ENCODE measurements at places on chromosomes 7 and 10.

DNA sequence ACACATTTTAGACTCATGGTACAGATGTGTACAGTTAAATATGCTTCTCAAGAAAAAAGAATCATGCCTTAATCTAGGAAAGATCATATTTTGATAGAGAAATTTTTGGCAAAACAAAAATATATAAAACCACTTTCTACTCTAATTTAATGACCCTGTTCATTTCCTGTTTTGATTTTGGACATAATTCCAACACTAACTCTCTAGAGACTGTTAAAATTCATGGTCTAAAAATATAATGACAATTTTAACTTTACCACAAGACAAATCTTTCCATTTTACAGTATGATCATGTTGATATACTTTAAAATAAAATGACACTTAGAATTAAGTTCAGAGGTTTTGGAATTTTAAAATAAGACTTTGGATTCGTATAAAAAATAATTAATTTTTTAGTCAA, 45.2 kb downstream of the PRKG1 start:
- no peak overlapping the region for H3K27ac ChIP-seq
- no peak for DNase-seq
- H3K4me3 ChIP-seq, result no peak overlapping the region
- peaks cover 6% of the 10 kb centered on the region for H3K4me1 ChIP-seq

- no peak overlapping the region for H3K27ac ChIP-seq
- H3K27me3 ChIP-seq, result peaks cover 21% of the 10 kb centered on the region
- no peak for DNase-seq
- peaks cover 17% of the 10 kb centered on the region for H3K4me1 ChIP-seq
- H3K36me3 ChIP-seq, result no peaks in the 10 kb centered on the region
These were observed 56.3 kb downstream of the GRID1 start for GRCh38 chr10:86310291-86310690.

GRCh38 chr10:44756216-44756615, 154.9 kb upstream of the TMEM72 start:
- no peaks in the 10 kb centered on the region for H3K36me3 ChIP-seq
- no peak overlapping the region for H3K4me3 ChIP-seq
- H3K27me3 ChIP-seq, result peaks cover 34% of the 10 kb centered on the region
- DNase-seq, result no peak
- H3K4me1 ChIP-seq, result peaks cover 22% of the 10 kb centered on the region
- H3K27ac ChIP-seq, result no peak overlapping the region

DNA sequence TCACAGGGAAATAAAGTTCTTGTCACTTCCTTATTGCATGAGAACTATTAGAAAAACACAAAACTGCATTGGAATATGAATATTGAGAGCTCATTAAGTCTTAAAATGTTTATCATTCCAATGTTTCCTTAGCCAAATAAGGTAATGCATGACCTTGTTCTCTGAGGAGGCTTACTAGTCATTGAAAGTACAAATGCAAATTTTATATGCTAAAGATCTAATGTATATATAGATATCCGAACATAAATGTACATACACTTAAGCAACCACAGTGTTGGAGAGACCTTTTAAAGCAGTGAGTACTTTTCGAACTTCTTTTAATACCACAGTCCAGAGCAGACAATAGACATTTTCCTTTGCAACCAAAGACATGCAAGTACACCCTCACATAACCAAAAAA, 96.1 kb downstream of the RELN start:
- peaks cover 10% of the 10 kb centered on the region for H3K36me3 ChIP-seq
- H3K27me3 ChIP-seq, result no peaks in the 10 kb centered on the region
- H3K27ac ChIP-seq, result no peak overlapping the region
- H3K4me3 ChIP-seq, result no peak overlapping the region

DNA sequence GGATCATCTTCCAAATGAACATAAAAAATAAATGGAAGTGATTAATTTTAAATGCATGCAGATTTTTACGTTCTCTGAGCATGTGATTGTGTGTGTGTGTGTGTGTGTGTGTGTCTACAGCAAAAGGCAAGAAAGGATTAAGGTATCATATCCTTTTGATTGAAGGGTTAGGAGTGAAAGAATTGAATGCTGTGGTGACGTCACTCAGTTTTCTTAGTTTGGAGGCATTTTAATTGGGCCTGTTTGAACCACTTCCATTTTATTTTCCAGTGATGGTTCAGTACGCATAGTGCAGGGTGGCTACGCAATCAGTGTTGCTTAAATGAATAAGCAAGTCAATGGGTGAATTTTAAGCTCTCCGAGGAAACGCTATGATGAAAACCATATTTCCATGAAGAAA, 31.3 kb downstream of the TACC2 start:
- H3K27me3 ChIP-seq, result peaks cover 8% of the 10 kb centered on the region
- no peak overlapping the region for H3K27ac ChIP-seq
- H3K36me3 ChIP-seq, result no peaks in the 10 kb centered on the region
- H3K4me1 ChIP-seq, result peaks cover 29% of the 10 kb centered on the region

DNA sequence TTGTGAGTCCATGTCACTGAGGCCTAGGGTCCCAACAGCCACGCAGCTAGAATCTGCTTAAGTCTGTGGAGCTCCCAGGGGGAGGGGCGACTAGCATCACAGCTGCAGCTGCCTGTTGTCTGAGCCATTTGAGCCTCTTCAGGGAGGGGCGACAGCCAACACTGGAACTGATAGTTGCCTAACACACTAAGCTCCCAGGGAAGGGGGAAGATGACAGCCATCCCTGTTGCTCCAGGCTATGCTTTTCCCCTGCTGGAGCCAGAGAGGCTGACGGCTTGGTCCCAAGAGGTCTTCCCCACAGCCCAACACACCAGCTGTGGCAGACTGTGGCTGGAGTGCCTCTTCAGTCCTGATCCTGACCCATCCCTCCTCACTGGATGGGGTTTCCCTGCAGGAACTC, 817.5 kb downstream of the NXPH1 start:
- H3K27ac ChIP-seq, result no peak overlapping the region
- peaks cover 5% of the 10 kb centered on the region for H3K4me1 ChIP-seq
- no peaks in the 10 kb centered on the region for H3K36me3 ChIP-seq

GRCh38 chr7:129741743-129742213, 130.3 kb downstream of the NRF1 start:
- H3K27me3 ChIP-seq, result no peaks in the 10 kb centered on the region
- no peak for DNase-seq
- peaks cover 45% of the 10 kb centered on the region for H3K4me1 ChIP-seq
- H3K36me3 ChIP-seq, result peaks cover 25% of the 10 kb centered on the region

GRCh38 chr10:103652599-103653281, 159.2 kb downstream of the NEURL1 start:
- H3K36me3 ChIP-seq, result peaks cover 25% of the 10 kb centered on the region
- no peak overlapping the region for H3K4me3 ChIP-seq
- peaks cover 6% of the 10 kb centered on the region for H3K27me3 ChIP-seq
- peaks cover 40% of the 10 kb centered on the region for H3K4me1 ChIP-seq
- H3K27ac ChIP-seq, result no peak overlapping the region

GRCh38 chr10:1128115-1128514, 71.9 kb downstream of the WDR37 start:
- peaks cover 96% of the 10 kb centered on the region for H3K36me3 ChIP-seq
- DNase-seq, result no peak
- H3K27ac ChIP-seq, result no peak overlapping the region
- H3K4me1 ChIP-seq, result peaks cover 37% of the 10 kb centered on the region

- no peaks in the 10 kb centered on the region for H3K36me3 ChIP-seq
- H3K27ac ChIP-seq, result no peak overlapping the region
- no peak for DNase-seq
These were observed 813.2 kb upstream of the AUTS2 start for GRCh38 chr7:68785036-68785435.

GRCh38 chr7:47697543-47697942, 115.6 kb upstream of the TNS3 start:
- H3K36me3 ChIP-seq, result no peaks in the 10 kb centered on the region
- H3K27ac ChIP-seq, result no peak overlapping the region
- H3K27me3 ChIP-seq, result no peaks in the 10 kb centered on the region
- no peak for DNase-seq
- H3K4me1 ChIP-seq, result peaks cover 26% of the 10 kb centered on the region

GRCh38 chr10:6074489-6075301, 12.5 kb upstream of the IL2RA start:
- no peak overlapping the region for H3K4me3 ChIP-seq
- no peak for DNase-seq
- no peak overlapping the region for H3K27ac ChIP-seq
- H3K4me1 ChIP-seq, result peaks cover 10% of the 10 kb centered on the region
- peaks cover 48% of the 10 kb centered on the region for H3K27me3 ChIP-seq
- no peaks in the 10 kb centered on the region for H3K36me3 ChIP-seq

GRCh38 chr7:98077762-98078161, 28.9 kb upstream of the LMTK2 start:
- no peak overlapping the region for H3K4me3 ChIP-seq
- H3K4me1 ChIP-seq, result no peaks in the 10 kb centered on the region
- H3K27ac ChIP-seq, result no peak overlapping the region
- no peak for DNase-seq

GRCh38 chr10:20006169-20006870, 190.1 kb downstream of the PLXDC2 start:
- H3K27me3 ChIP-seq, result no peaks in the 10 kb centered on the region
- peaks cover 35% of the 10 kb centered on the region for H3K36me3 ChIP-seq
- H3K27ac ChIP-seq, result no peak overlapping the region
- DNase-seq, result no peak
- peaks cover 28% of the 10 kb centered on the region for H3K4me1 ChIP-seq

- H3K27me3 ChIP-seq, result no peaks in the 10 kb centered on the region
- no peak overlapping the region for H3K27ac ChIP-seq
- DNase-seq, result no peak
- peaks cover 7% of the 10 kb centered on the region for H3K4me1 ChIP-seq
These were observed 265.0 kb upstream of the GLI3 start for GRCh38 chr7:42502022-42502421.

DNA sequence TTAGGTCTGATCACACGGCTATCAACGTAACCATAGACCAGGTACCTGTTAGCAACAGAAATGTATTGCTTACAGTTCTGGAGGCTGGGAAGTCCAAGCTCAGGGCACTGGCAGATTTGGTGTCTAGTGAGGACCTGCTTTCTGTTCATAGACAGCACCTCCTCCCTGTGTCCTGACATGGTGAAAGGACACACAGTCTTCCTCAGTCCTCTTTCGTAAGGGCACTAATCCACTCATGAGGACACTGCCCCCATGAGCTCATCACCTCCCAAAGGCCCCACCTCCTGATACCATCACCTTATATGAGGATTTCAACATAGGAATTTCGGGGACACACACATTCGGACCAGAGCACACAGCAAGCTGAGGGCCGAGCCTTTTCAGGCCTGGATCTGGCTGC, 71.4 kb upstream of the BTBD16 start:
- DNase-seq, result no peak
- H3K4me1 ChIP-seq, result peaks cover 11% of the 10 kb centered on the region
- H3K27ac ChIP-seq, result no peak overlapping the region
- H3K36me3 ChIP-seq, result peaks cover 53% of the 10 kb centered on the region
- H3K4me3 ChIP-seq, result no peak overlapping the region

DNA sequence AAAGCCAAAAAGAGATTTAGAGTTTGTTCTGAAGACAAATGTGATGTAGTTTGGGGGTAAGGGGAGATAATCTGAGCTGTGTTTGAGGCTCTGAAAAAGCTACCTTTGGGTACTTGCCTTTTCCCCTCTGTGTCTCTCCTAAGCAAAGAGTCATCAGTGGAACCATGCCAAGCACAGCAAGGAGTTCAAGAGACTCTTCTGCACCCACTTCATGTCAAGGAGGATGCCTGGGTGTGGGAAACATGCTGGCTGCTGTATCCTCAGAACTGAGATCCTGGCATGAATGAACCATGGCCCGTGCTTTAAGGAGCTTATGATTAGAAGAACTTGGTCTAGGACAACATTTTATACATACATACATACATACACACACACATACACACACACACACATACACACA, 142.9 kb downstream of the NOC3L start:
- H3K4me3 ChIP-seq, result no peak overlapping the region
- no peaks in the 10 kb centered on the region for H3K4me1 ChIP-seq
- no peaks in the 10 kb centered on the region for H3K27me3 ChIP-seq

- H3K27me3 ChIP-seq, result peaks cover 9% of the 10 kb centered on the region
- no peak for DNase-seq
- no peak overlapping the region for H3K4me3 ChIP-seq
- H3K27ac ChIP-seq, result no peak overlapping the region
- no peaks in the 10 kb centered on the region for H3K36me3 ChIP-seq
These were observed 124.9 kb upstream of the HABP2 start for GRCh38 chr10:113427811-113428558.

DNA sequence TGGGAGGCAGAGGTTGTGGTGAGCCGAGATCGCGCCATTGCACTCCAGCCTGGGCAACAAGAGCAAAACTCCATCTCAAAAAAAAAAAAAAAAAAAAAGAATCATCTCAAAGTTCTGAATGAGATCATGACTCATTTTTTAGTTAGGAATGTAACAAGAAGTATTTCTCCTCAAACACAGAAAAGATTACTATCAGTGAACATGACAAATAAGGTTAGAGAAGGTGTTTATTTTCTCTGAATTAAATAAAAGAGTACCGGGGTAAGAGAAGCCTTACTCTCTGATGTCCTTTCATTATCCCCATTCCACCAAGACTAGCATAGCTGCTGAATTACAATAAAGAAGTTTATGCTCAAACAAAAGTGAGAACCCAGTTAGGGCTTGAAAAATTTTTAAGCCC, 50.1 kb downstream of the IPMK start:
- no peaks in the 10 kb centered on the region for H3K27me3 ChIP-seq
- DNase-seq, result no peak
- H3K36me3 ChIP-seq, result peaks cover 31% of the 10 kb centered on the region
- no peak overlapping the region for H3K27ac ChIP-seq
- no peaks in the 10 kb centered on the region for H3K4me1 ChIP-seq

DNA sequence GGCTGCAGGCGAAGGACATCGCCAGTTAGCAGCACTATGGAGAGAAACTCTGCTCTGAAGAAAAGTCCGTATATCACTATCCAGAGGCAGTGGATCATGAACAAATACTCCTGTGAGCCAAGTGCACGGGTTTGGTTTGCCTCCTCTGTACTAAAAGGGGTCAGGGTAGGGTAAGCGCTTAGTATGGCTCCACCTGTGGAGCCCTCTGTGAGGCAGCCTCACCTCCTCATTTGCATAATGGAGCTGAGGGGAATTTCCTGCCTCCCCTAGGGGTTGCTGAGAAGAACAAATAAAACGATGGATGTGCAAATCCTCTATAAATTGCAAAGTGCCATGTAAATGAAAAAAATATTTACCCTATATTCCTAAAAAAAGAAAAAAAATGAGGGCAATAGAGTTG, 63.4 kb downstream of the GPR26 start:
- DNase-seq, result no peak
- H3K4me1 ChIP-seq, result no peaks in the 10 kb centered on the region
- H3K4me3 ChIP-seq, result no peak overlapping the region
- H3K27ac ChIP-seq, result no peak overlapping the region
- no peaks in the 10 kb centered on the region for H3K36me3 ChIP-seq

- no peaks in the 10 kb centered on the region for H3K36me3 ChIP-seq
- H3K4me1 ChIP-seq, result peaks cover 9% of the 10 kb centered on the region
- no peak overlapping the region for H3K4me3 ChIP-seq
- H3K27me3 ChIP-seq, result no peaks in the 10 kb centered on the region
- no peak for DNase-seq
These were observed 34.2 kb upstream of the TARP start for GRCh38 chr7:38307640-38308039.

DNA sequence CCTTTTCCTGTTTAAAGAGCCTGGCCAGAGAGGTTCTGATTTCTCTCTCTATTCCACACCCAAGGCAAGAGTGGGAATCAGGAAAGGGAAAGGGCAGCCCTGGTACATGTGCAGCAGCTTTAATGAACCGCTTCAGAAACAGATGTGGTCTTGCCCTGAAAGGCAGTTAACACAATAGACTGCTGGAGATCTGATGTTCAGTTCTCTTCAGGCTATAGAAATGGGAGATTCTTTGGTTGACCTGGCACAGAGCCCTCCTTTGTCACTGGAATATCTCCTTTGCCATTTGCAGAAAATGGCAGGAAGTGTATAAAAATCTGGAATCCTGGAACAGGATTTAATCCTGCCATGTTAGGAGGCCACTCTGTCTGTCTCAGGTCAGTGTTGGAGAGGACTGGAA, 36.3 kb upstream of the EXOC6 start:
- no peaks in the 10 kb centered on the region for H3K36me3 ChIP-seq
- H3K4me1 ChIP-seq, result no peaks in the 10 kb centered on the region
- no peak overlapping the region for H3K27ac ChIP-seq
- H3K4me3 ChIP-seq, result no peak overlapping the region

All from nephron progenitor cell (in vitro differentiated cells).